ENCODE measurements at places on chromosomes 16 and 17.

DNA sequence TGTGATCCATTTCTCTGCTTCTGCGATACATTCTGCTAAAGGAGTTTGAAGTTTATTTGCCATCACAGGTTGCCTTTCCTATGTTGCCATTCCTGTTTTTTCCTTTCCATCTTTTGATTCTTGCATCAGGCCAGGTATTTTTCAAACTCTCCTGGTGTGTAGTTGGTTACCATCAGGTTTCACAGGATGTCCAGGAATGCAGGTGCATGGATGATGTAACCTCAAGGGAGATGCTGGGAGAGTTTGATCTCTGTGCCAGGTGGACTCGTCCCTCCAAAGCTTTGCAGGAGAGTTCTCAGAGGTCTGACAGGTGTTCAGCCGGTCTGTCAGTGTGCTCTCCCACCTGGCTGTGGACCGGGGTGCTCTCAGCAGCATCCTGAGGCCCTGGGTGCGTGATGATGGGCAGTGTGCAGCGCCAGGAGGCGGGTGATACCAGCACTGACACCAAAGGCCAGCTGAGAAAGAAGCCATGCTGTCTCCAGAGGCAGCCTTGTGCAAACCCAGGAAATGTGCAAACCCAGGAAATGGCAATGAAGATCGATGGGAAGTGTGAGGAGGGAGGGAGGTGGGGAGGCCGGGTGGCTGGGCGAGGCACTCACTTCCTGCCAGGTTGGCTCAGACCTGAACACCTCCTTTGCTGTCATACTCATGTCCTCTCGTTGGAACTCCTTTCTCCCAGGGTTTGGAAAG is 1.7 kb downstream of the ATP2C2 start:
- no peak for DNase-seq

- no peak for DNase-seq
These were observed 112.7 kb upstream of the CREBBP start for GRCh38 chr16:3993052-3993785.

- no peak for DNase-seq
These were observed 4.3 kb upstream of the SYNGR2 start for GRCh38 chr17:78163881-78164747.

DNA sequence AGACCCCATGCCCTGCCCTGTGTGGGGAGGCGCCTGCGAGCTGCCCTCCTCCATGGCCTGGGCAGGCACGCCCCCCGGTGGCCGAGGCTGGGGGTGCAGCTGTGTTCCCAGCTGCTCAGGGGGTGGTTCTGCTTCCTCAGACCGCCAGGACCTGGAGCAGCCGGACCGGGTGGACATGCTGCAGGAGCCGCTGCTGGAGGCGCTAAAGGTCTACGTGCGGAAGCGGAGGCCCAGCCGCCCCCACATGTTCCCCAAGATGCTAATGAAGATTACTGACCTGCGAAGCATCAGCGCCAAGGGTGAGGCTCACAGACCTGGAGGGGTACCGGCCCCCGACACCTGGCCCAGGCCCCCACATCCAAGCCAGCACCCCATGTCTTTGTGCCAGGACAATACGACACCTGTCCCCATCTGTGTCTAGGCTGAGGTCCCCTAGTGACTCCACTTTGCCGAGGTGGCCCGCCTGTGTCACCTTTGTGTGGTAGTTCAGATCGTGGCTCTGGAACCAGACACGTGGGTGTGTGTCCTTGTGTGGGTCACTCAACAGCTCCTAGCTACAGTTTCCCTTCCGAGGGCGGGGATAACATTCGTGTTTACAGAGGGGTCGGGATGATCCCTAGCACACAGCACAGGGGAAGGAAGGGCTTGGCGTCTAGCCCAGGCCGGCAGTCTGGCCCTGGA is 9.3 kb downstream of the GJD3 start:
- DNase-seq = peak; percentile 62

GRCh38 chr16:3140603-3141427 is 6.0 kb downstream of the ZNF213 start:
- DNase-seq = no peak

DNA sequence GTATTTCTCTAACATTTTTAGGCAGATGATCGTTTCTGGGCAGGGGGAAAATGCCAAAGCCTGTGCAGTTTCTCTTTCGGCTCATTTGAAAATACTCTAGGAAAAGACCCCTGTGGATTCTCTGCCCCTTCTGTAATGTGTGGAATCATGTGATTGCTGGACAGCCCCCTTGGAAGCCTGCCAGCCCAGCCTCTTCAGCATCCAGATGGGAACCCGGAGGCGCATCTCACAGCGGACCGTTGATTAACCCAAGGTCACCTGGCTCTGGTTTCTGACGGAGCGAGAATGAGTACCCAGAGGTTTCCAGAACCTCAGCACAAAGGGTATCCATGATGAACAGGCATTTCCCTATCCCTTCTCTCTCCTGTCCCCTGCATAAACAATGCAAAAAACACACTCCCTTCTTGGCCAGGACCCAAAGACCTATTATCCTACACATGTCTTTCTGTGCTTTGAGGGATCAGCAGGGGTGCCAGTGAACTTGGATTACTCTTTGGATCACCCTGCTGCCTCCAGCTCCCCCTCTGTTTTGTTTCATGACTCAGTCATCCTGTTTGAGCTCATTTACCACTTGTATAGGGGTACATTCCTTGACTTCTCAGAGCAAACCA is 957.1 kb upstream of the RBFOX1 start:
- no peak for DNase-seq

GRCh38 chr16:56372013-56372634 is 53.2 kb downstream of the AMFR start:
- no peak for DNase-seq

DNA sequence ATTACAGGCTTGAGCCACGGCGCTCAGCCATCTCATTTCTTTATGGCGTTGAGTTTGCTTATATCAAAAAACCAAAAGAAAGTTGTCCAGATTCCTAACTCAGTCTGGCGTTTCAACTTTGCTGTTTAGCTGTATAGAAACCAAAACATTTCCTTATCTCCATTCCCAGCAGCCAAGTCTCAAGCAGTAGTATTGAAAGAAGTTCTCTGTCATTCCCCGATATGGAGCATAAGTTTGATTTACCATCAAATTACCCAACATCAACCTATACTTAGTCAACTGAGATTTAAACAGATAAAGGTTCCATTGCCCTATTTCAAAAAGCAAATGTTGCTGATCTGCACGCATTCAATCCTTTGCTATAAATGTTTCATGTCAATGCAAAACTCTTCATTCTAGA is 27.5 kb upstream of the RAB11FIP4 start:
- no peak for DNase-seq

GRCh38 chr17:56597495-56597990 is 4.0 kb downstream of the NOG start:
- DNase-seq = no peak

DNA sequence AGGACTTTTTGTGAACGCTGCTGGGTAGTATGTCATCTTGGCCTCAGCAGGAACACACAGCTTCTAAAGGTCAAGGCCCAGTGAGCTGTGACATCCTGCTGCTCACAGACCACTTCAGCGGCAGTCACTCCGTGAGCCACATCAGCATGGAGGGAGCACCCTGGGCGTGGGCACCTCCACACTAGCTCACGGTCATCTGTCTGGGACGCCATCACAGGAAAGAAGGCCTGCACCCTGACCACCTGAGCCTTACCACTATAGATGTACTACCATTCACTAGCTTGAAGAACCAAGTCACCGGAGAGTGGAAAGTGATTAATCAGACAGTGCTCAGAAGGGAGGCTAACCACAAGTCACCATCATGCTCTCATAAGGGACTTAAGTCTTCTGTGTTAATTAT is 3.3 kb downstream of the AXIN1 start:
- no peak for DNase-seq

DNA sequence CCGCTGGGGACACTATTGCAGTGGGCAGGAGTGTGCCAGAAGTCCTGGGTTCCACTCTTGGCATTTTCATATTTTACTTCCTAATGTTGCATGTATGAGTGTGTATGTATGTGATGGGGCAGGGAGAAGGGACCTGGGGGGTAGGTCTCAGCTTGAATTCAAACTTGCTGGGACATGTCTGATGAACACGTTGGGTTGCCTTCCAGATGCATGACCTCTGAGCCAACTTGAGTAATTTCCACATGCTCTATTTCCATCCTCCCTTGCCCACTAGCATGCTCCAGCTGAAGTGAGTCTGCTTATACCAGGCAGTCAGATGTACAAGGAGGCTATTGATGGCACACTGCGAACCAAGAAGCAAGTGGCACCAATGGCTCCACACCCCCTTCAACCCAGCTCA is 32.9 kb upstream of the SRSF1 start:
- no peak for DNase-seq

DNA sequence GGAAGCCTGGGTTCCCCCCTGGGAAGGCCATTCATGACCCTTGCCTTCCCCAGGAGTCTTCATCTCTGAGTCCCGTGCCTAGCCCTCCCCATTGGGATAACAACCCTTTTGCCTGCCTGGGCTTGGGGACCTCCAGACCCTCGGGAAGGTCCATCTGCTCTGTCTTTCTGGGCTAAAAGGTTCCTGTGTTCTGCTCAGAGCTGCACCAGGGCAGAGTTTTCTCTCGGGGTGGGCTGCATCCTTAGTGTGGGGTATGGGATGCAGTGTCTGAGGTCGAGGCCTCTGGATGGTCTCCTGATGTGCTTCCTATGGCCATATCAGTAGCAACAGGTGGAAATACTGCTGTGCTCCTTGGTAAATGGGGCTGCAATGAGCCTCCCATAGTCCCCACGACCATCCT is 22.9 kb upstream of the PLLP start:
- DNase-seq = no peak

GRCh38 chr17:78361225-78361701 is 1.4 kb upstream of the SOCS3 start:
- no peak for DNase-seq

DNA sequence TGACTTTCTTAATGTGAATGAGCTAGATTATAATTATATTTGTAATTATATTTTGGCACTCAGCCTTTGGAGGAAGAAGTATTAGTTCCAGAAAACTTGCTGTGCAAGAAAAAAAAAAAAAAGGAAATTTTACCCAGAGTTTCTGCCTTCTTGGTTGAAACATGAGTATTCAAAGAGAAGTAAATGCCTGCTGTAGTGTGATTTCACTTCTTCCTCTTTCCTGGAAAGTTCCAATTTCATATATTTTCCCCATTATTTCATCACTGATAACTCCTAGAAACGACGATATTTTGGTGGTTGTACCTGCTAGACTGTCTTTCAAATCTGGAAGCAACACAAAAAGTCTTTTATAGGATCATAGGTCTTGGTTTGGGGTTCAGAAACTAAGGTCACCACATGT is 20.4 kb upstream of the MPHOSPH6 start:
- no peak for DNase-seq

- no peak for DNase-seq
These were observed 1.0 kb downstream of the BCL7C start for GRCh38 chr16:30892670-30893416.

GRCh38 chr17:67256075-67256732 is 11.2 kb upstream of the HELZ start:
- DNase-seq = no peak

DNA sequence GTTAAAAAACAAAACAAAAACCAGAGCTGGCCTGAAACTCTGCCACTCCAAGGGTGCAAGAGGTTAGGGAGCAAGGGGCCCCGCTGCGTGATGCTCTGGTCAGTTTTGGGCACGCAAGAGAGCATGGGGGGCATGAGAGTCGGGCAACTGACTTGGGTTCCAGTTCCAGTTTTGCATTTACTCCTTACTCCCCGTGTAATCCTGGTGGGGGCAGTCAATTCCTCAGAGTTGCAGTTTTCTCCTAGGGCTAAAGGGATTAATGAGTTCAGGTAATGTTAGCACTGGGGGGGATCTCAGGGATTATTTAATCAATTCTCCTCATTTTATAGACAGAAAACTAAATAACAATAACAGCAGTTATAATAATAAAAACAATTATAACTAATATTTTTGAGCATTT is 72.9 kb upstream of the PMFBP1 start:
- DNase-seq = no peak

DNA sequence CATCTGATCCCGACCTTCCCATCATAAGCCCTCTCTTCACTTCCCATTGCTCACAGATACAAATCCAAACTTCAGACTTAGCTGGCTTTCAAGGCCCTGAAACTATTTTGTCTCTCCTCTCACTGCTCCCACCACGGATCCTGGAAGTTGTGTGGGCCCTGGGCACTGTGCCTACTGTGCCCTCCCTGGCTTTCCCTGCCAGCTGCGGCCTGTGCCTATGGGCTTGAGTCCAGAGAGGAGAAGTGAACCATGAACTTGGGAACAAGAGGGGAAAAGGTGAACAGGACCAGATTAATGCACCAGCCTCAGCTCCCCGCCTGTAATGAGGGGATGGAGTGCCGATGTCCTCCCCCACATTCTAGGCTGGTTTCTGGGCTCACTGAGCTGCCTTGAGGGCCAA is 18.9 kb upstream of the KCNJ12 start:
- no peak for DNase-seq

GRCh38 chr17:9356488-9356911 is 219.1 kb downstream of the STX8 start:
- no peak for DNase-seq

GRCh38 chr17:32102646-32103186 is 39.6 kb upstream of the RHOT1 start:
- DNase-seq = no peak

DNA sequence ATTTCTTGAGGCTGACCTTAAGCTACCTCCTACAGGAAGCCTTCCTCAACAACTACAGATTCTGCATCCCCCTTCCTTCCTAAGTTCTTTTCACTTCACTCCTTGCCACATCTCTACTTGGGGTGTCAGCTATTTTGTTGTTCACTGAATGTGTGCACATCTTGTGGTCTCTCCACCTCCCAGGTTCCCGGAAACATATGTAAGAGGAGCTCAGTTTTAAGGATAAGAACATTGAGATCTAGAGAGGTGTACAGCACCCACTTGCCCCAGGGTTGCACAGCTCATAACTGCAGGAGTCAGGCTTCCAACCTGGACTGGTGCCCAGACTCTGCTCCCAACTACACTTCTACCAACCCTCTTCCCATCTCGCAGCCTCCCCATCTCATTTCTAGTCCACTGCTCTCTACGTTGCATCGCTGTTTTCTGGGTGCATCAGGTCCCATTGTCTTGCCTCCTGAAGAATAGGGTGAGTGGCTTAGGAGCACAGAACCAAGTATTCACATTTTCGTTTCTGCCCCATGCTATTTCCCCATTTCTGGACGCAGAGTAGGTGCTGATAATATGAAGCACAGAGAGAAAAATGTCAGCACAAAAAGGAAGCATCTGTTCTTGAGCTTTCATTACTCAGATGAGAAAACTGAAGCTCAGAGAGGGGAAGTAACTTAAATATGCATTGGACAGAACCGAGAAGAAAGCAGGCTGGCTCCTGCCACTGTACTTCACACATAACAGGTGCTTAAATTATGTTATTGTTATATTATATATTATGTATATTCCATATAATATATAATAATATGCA is 292.0 kb upstream of the CCL2 start:
- DNase-seq = no peak

DNA sequence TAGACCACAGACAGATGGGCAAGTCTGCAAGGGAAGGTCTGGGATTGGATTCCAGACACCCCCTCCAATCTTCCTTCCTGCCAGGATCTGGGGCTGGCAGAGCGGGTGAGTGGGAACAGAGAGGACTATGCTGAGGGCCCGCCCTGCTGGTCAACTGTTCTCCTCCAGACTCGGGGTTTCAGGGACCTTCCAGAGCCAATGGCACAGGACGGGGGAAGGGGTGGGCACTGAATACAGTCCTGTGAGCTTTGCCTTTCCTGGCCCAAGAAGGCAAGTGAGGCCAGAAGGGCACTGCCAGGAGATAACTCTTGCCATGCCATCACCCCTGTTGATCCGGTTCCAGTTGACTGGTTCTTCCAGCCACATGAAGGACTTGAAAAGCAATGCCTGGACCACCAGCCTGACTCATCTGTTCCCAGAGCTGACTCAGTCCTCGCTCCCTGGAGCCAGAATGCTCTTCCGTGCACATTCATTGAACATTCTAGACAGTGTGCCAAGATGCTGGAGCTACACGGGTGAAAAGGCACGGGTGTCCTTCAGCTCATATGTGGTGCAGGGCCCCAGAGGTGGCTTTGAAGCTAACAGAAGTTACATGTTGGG is 533 bp upstream of the MEFV start:
- DNase-seq = no peak

All from stimulated activated CD8-positive, alpha-beta memory T cell treated with anti-CD3 and anti-CD28 coated beads, Interleukin-2, amount 100 ng/mL, for 1 hour (primary cell).